ENCODE measurements at places on chromosomes 5 and 9.

GRCh38 chr5:177992466-177992865 is 3.6 kb downstream of the PROP1 start:
- DNase-seq: no peak

DNA sequence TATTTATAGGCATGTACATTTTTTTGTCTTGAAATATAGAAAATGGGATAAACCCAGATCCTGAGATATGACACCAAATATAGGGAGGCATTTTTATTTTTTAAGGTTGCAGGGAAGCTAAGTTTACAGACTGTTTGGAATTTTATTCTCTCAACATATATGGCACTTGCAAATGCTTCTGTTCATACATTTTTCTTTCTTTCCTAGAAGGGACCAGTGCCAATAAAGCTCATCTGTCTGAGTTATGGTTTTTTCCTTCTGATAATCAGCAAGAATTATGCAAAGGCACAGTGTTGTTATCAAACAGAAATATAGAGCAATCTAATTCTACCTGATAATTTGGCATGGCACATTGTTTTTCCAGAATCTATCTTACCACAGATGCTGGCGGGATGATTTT is 156.9 kb upstream of the GPR151 start:
- no peak for DNase-seq

GRCh38 chr5:22591461-22591860 is 261.7 kb downstream of the CDH12 start:
- DNase-seq: no peak

GRCh38 chr5:175855041-175855720 is 16.2 kb upstream of the CPLX2 start:
- no peak for DNase-seq

GRCh38 chr9:109440117-109440515 is 58.0 kb downstream of the PTPN3 start:
- no peak for DNase-seq
